ENCODE measurements at places on chromosomes 2 and 18.

GRCh38 chr2:10057231-10058107, 14.1 kb downstream of the KLF11 start:
- no peak for DNase-seq

DNA sequence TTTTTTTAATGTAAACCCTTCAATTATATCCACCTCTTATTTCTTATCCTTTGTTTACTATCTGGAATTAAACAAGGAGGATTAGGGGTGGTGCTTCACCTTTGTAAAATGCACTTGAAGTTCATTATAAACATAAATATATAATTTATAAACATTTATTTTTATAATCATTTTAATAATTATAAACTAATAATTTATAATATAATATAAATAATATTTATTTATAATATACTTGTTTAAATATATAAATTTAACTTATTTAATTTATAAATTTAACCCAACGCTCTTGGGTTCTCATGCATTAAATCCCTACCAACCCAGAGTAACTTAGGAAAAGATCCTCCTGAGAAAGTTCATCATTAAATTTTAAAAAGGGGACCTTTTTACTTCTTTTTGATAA, 452.5 kb downstream of the PTPRM start:
- DNase-seq: no peak

GRCh38 chr2:4486971-4487370, 783.6 kb downstream of the DCDC2C start:
- no peak for DNase-seq

- DNase-seq: no peak
These were observed 75.8 kb upstream of the ZEB2 start for GRCh38 chr2:144595686-144596072.

GRCh38 chr2:181891966-181892798, 652 bp downstream of the ITPRID2 start:
- DNase-seq: peak; percentile 57

DNA sequence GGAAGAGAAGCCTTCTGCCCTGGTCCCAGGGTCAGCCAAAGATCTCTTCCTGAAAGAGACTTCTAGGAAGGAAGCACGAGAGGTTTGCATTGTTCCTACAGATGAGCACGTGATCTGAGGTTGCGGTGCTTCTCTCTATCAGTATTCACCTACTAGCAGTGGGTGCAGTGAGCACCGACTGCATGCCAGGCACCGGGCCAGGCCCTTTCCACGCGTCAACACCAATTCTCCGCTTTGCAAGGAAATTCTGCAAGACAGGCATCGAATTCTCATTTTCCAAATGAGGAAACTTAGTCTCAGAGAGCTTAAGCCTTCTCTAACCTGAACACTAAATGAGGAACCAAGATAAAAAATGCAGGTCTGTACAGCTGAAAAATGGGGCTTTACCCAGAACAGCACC, 151.5 kb upstream of the MYCN start:
- no peak for DNase-seq

GRCh38 chr2:129777146-129777545, 202.3 kb upstream of the RAB6C start:
- DNase-seq: no peak
